ENCODE measurements at places on chromosomes 12 and 14.
A peak's percentile ranks its signal among the peaks of the same experiment; 100 is the strongest.

GRCh38 chr14:77849711-77850110 is 49.8 kb downstream of the ADCK1 start:
- no peak for DNase-seq

- DNase-seq = no peak
Measured at GRCh38 chr14:29475641-29476040, 452.0 kb downstream of the PRKD1 start.

GRCh38 chr12:118346895-118347294 is 25.8 kb downstream of the TAOK3 start:
- no peak for DNase-seq

GRCh38 chr12:76307083-76307482 is 41.1 kb downstream of the BBS10 start:
- peak; percentile 4 for DNase-seq

DNA sequence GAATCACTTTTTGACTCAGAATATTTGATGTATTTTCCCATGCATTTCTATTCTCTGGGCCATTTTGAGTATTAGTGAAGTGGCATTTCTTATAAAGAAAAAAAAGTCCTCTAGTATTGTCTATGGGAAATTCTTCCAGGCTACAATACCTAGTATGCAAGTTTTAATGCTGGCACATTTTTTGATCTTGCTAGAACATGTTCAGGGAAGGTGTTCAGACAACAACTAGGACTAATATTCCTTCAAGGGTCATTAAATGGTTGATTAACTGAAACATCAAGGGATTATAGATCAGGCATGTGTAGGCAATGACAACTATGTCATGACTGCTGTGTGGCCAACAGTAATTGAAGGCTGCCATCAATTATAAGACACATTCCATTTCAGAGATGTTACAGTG is 7.7 kb downstream of the CCDC184 start:
- DNase-seq = no peak

DNA sequence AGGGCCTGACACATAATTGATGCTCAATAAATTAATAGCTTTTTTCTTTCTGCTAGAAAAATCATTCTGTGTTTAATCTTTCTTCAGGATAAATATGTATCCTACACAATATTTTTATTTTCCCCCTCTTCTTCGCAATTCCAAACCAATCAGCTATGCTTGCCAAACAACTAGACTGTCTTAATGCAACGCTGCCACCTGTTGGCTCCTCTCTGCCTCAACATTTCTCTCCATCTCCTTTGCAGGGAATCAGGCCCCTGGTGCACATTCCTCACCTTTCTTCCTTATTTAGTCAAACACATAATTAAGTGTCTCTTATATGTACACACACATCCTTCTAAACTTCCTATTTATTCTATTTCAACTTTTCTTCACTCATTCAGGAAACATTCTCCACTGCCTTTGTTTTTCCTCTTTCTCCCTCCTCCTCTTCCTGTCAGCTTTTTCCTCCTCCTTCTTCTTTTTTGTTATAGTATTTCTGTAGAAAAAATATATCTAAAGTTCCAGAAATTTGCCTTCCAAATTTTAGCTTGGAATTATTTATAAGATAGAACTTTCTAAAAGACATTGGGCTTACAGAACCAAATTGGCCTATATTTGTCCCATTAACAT is 406.0 kb downstream of the PRKD1 start:
- DNase-seq = no peak

GRCh38 chr12:127761880-127762279 is 505.1 kb upstream of the TMEM132C start:
- DNase-seq = peak; percentile 82

Measured in MV-4-11 (cell line).